Activated CD4-positive, alpha-beta T cell treated with anti-CD3 and anti-CD28 coated beads, Interleukin-2, amount 50 U/mL, for 4 hours (primary cell): ENCODE measurements at places on chromosomes 4 and X.

GRCh38 chr4:112704322-112704721 lies 67.4 kb downstream of the LARP7 start:
- no peak for DNase-seq

- DNase-seq: no peak
Measured at GRCh38 chr4:19645589-19645988, 606.1 kb upstream of the SLIT2 start.

- DNase-seq: no peak
Measured at GRCh38 chr4:81814987-81815541, 343.4 kb upstream of the RASGEF1B start.

GRCh38 chr4:88747351-88747750 lies 49.7 kb upstream of the NAP1L5 start:
- DNase-seq: no peak

DNA sequence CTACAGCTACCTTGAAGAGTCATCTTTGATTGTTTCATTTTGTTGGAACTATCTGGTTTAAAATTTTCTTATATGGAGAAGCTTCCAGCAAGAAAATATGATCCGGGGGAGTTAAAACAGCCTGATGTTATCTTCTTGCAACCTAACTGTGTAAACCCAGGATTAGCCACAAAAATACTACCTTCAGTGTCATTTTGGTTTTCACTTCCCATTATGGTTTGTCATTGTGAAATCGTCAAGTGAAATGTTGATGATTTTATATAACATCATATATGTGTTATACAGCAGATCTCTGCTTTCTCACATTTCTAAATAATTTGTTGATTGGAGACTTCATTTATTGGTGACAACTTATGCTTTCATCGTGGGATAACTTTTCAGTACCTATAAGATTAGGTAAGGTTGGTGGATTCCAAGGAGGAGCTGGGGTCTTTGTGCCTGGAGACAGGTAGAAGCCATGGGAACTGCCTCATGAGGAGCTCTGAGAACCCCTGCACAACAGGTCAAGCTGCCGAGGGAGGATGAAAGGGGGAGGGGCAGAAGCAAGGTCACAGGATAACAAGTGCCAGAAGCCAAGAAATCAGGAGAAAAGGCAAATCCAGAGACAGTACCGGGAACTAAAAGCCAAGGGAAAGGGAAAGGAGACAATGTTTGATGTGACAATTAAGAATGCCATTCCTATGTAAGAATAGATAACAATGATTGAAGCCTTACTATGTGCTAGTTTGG lies 7.2 kb downstream of the ARHGAP24 start:
- DNase-seq: no peak

DNA sequence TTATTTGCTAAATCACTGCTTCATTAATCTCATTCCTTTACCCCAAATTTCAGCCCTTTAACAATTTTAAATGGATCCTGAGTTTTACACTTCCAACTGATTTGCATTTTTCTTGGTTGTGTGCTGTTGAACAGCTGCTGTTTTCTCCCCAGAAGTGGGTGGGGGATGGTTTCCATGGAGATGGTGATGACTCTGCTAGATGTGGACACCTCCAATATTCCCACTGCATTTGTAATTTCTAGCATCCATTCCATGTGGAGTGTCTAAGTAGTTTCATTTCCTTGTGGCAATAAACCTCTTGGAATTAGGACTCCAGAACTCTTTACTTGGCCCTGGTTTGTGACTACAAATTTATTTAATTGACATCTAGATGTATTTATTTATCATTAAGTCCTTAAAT lies 330.4 kb downstream of the GBA3 start:
- DNase-seq: no peak

DNA sequence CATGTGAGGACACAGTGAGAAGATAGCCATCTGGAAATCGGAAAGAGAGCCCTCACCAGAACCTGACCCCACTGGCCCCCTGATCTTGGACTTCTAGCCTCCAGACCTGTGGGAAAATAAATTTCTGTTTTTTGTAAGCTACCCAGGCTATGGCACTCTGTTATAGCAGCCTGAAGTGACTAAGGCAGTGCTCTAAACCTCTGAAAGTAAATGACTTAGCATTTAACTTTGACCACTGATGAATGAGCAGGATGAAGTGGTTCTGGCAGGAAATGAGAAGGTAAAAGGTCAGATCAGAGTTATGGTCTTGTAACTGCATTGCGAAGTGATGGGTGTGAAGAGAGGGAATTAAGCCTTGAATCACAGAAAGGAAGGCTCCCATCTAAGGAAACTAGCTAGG lies 17.0 kb downstream of the GPAT3 start:
- no peak for DNase-seq

GRCh38 chr4:15753786-15754185 lies 24.3 kb upstream of the CD38 start:
- DNase-seq: no peak

- no peak for DNase-seq
Measured at GRCh38 chr4:3770323-3771163, 4.4 kb downstream of the ADRA2C start.
